NCI-H446 (cell line): ENCODE measurements at places on chromosomes 7 and 10.

DNA sequence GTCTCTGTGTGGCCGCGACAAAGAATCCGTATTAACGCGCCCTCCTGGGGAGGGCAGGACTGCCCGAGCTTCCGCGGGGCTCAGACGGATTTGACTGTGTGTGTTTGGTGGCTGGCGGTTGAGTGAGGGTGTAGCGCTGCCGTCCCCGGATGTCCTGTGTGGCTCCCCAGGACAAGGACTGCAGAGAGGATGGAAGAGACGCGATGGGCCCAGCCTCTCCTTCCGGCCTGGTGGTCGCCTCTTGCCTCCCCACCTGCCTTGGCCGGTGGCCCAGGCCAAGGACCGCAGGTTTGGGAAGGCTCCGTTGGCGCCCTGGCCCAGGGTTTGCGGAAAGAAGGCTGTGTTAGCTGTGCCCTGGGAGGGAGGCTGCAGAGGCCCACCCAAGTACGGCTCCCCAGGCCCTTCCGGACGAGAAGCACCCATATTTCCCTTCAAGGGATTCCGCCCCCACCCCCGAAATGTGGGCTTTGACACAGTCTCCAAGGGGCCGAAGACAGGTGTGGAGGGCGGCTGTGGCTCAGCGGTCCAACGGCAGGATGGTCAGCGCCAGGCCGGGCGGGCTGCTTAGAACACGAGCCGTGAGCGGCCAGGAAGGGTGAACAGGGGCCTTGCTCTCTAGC lies 2.3 kb downstream of the UNCX start:
- DNase-seq, result no peak

GRCh38 chr7:7181519-7182155 lies 707 bp upstream of the C1GALT1 start:
- peak; percentile 31 for DNase-seq

DNA sequence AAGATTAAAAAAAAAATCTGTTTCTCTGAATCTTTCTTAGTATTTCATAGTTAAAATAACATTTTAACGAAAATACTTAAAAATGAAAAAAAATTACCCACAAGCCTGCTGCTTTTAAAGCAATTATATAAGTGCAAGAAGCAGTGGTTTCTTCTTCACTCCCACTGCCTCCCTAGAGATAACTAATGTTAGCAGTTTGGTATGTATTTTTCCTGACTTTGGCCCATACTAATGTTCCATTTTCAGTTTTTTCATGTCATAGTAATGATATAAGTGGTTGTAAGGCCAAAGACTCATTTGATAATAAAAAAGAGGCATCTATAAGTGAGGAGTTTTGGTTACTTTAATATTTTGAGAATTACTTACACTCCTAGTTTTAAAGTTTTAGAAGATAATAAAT lies 24.3 kb upstream of the LAMB1 start:
- no peak for DNase-seq

GRCh38 chr10:114379631-114380041 lies 24.7 kb downstream of the AFAP1L2 start:
- DNase-seq, result no peak

- DNase-seq, result no peak
Measured at GRCh38 chr7:101826081-101826835, 8.8 kb downstream of the CUX1 start.

DNA sequence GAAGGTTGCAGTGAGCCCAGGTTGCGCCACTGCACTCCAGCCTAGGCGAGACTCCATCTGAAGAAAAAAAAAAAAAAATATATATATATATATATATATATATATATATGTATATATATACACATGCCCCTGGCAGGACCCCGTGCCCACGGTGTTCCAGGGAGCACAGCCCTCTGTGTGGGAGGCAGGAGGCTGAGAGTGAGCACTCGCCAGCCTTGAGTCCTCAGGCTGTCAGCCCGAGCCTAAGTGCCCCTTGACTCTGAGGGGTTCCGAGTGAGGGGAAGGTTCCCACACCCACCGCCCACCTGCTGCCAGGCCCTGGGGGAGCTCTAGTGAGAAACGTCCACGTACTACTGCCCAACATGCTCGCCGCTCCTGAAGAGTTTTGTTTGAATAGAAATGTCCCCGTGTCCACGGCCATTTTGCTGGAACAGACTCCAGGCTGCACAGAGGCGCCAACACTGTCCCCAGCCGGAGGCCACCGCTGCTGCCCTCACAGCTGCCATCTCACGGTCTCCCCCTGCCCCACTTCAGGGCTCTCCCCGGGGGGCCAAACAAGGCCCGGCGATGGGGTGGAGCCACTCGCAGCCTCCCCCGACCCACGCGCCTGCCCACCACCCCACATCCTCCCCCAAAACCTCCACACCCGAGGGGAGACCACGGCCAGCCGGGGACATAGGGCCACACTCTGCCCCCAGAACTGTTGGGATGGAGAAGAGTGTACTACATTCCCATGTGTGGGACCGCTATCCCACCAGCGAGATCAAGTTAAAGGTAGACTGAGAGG lies 62.8 kb upstream of the EBF3 start:
- DNase-seq, result no peak

DNA sequence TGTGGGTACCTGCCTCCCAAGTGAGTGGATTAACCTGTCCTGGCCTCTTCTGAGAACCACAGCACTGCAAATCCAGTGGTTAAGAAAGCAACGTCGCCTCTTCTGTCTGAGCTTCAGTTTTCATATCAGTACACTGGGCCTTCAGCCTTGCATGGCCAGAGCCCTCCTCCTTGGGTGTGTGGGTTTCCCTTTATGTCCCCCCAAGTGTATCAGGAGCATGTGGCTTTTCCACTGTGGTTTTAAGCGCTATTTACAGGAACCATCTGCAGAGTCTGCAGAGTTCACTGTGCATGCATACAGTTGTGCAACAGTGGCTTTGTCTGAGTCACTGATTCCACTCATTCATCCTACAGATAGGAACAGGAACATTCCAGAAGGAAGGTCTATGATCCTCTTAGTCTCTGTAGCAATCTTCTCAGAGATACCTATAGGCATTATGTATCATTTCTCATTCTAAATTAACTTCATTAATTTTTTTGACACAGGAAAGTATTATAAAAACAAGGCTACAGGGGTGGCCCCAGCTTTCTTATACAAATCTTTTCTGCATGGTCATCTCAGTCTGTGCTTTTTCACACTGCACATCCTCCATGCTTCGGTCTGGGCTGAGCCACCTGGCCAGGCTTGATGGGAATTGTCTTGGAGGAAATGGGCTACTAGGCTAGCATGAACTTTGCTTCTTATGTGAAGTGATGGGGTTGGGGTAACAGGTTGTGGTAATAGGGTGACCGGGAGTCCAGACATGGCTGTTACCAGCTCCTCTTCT lies 17.1 kb downstream of the MBL2 start:
- no peak for DNase-seq

GRCh38 chr7:1536743-1537534 lies 6.4 kb downstream of the MAFK start:
- no peak for DNase-seq

GRCh38 chr10:98391578-98391991 lies 23.4 kb downstream of the PYROXD2 start:
- peak; percentile 62 for DNase-seq

DNA sequence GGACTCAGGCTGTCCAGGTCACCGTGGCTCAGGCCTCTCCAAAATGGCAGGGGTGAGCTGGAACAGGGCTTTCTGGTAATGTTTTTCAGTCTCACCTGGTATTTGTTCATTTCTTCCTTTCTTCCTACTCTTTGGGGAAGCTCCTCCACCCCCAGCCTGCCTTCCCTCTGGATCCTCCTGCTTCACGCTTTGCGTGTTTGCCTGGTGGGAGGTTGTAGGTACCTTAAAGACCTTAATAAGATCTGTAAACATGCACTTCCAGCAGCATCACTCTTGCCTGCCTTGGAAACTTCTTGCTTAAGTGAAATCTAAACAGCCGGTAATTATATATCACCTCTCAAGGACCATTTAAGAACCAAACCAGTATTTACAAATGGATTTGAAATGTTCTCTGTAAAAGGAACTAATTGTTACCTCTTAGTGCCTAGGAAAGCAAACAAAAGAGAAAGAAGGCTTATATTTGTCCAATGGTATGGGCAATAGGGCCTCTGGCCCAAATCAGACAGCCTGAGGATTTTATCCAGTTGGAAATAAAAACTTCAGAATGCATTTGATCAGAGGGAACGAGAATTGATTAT lies 339.9 kb downstream of the CCSER2 start:
- no peak for DNase-seq

- no peak for DNase-seq
Measured at GRCh38 chr7:28955356-28955717, 2.8 kb downstream of the TRIL start.

- DNase-seq, result no peak
Measured at GRCh38 chr10:97042716-97043562, 142.8 kb downstream of the SLIT1 start.

DNA sequence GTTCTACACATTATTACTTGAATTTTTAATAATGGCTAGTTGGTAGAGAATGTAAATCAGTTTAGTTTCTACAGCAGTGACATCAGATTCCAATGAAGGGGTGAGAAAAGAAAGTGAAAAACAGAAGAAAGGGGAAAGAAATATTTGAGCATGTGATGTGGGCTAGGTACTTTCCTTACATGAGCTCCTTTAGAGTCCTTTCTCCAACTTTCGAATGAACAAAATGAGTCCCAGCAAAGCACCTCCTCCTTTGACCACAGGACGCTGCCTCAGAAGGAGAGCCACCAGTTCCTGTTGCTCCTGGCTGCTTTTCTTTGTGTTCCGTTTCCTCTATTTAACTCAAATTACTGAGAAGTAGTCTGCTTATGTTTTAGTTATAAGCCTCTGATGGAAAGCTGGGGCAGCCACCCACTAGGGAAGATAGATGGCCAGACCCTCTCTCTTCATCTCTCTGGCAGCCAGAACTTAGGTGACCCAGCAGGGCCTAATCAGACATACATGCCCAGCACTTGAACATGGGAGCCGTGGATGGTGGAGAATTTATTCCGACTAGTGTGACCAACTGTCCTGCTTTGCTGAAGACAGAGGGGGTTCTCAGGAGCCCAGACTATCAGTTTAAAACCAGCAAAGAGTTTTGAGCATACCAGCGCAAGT lies 82.4 kb upstream of the NME8 start:
- DNase-seq, result no peak

DNA sequence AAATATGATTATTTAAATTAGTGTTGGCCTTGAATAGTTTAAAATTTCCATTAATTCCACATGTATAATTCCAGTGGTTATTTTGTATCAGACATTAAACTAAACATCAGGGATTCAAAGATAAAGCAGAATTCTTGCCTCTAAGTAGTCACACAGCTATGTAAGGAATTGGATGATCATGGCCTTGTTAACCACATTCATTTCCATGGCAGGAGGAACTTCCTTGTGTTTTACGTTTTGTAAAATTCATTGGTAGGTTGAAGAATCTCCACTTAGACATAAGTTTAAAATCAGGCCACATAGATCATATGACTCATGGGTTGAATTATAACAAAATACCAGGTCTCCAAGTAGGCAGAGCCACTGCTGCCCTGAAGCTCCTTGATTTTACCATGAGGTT lies 289.7 kb downstream of the PLXDC2 start:
- no peak for DNase-seq

- no peak for DNase-seq
Measured at GRCh38 chr7:15684871-15685270, 1.6 kb downstream of the MEOX2 start.

DNA sequence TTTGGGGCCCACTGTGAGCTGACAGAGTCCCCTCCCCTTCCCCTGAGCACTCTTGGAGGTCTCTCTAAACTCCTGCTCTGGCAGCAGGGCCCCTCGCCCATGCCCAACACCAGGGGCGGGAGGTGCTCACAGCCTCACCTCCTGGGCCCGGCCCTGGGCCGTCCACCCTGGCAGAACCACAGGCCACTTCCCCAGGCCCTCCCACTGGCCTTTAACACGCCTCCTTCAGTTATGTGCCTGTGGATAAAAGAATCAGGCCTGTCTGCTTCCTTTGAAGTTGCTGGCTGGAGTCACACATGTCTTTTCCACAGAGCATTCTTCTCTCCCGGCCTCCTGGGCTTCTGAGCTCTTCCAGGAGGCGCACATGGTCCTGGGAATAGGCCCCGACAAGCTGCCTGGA lies 10.2 kb downstream of the MYL10 start:
- no peak for DNase-seq

DNA sequence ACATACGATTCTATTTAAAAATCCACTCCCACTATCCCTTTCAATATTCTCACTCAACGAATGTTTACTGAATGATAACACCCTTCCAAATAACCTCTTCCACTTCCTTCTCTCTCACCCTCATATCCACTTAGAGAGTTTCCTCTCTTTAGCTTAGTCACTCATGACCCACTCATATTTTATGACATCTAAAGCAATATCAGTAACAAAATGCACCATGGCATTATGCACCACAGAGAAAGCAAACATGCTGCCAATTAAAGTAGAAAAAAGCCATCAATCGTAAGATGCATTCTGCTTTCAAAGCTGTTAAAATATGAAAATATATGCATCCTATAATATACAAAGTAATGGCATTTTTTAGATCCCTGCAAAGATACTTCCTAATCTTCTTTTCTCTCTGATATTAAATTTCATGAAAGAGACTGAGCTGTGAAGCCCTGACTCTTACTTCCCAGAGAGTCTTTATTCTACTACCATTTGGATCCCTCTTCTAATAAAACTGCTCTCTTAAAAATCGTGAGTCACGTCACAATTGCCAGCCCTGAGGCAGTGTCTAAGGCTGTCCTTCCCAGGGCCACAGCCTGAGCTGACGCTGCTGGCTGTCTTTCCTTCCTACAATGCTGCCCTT lies 283.0 kb upstream of the KLF6 start:
- DNase-seq, result no peak

DNA sequence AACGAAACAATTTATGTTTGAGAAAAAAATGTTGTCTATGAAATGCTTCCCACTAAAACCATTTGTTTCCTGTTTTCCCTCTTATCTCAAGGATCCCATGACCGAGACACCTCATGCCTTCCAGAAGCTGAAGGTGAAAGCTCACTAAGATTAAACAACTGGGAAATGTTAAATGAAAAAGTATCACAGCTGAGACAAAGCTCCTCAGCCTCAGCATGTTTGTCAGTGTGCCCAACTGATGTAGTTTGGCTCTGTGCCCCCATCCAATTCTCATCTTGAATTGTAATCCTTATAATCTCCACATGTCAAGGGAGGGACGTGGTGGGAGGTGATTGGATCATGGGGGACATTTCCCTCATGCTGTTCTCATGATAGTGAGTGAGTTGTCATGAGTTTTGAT lies 327.3 kb downstream of the HTR7 start:
- peak; percentile 17 for DNase-seq

GRCh38 chr7:24863626-24864025 lies 106.4 kb upstream of the GSDME start:
- DNase-seq, result no peak

GRCh38 chr10:86899132-86899531 lies 58.3 kb downstream of the MMRN2 start:
- no peak for DNase-seq

GRCh38 chr10:7928536-7928935 lies 110.2 kb downstream of the TAF3 start:
- DNase-seq, result no peak

- DNase-seq, result no peak
Measured at GRCh38 chr7:87328281-87328680, 17.2 kb upstream of the CROT start.

- no peak for DNase-seq
Measured at GRCh38 chr10:95850791-95851190, 57.0 kb upstream of the CC2D2B start.
